ENCODE measurements at places on chromosomes 6 and 20.

DNA sequence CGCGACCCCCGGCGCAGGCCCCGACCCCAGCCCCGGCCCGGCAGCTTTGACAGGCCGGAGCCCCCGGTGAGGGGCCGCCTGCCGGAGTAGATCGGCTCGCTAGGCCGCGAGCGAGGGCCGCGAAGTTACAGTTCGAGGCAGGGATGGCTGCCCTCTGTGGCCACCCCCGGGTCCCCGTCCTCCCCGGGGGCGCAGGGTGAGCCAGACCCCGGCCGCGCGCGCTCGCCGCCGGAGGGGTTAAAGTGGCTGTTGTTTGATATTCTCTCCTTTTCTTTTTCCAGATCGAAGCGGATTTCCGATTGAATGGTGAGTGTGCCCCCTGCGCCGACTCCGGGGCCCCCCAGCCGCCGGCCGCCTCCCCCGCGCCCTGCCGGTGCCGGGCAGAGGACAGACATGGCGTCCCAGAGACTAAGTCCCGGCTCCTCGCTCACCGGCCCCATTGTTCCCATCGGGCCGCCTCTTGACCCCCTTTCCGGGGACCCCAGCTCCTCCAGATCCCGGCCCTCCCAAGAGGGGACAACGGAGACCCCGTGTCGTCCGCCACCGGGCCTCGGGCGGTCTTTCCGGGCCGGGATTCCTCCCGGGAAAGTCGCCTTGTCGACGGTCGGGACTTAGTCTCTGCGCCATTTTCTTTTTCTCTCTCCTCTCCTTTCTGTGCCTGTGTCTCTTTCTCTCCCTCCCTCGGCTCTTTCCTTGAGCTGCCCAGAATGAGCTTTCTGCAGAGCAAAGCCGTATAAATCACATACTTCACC lies 704 bp downstream of the TOP1 start:
- peak; percentile 44 for DNase-seq

DNA sequence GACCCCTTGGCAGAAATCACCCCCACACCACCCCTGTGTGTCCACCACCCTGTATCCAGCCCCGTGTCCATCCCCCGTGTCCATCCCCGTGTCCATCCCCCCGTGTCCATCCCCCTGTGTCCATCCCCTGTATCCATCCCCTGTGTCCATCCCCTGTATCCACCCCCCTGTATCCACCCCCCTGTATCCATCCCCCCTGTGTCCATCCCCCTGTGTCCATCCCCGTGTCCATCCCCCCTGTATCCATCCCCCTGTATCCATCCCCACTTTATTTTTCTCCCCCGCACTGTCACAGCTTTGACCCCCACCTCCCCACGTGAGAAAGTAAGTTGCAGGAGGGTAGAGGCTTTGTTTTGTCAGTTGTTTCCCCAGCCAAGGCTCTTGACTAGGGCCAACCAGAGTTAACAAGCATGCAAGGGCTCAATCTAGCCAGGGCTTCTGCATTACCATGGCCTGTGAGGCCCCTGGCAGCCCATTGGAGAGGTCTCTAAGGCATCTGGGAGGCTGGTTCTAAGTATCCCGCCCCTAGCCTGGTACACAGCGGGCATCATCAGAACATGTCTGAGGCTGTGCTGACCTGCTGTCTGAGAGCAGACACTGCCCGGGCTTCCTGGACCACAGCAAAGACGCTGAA lies 18.1 kb upstream of the SIRPA start:
- DNase-seq, result peak; percentile 40

DNA sequence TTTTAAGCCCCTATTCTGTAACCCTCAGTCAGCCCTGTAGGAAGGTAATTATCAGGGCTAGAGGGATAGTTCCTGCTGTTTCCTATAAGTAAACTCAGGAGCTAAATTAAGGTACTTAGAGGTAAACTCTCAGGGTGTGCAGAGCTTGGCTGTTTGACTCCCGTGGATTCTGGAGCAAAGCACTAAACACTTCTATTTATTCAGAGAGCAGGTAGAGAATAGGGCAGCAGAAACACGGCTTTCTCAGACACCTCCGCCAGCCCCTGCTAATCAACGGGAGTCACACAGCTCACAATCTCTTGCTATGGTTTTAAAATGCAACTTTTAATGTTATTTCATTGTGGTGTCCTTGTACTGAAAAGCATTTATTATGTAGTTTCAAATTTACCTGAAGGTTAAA lies 21.8 kb downstream of the PRKN start:
- DNase-seq, result no peak

DNA sequence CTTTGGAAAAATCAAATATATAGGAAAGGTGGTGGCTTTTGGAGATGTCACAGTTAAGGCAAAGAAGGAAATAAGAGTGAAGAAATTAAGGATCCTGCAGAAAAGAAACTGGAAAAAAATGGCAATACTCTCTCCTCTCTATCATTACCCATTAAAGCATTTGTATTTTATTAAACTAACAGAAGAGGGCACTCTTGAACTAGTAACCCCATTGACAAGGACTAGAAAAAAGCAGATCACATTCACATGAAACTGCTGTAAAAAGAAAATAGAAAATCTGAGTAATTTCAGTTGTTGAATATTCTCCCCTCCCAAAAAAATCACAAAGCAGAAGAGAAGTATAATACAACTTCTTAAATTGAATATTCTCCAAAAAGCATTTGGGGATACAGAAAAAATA lies 104.1 kb upstream of the SLC35B3 start:
- peak; percentile 34 for DNase-seq
